ENCODE measurements at places on chromosomes 3 and 15.

GRCh38 chr15:47304656-47305055, 412.6 kb upstream of the SEMA6D start:
- no peak for DNase-seq

DNA sequence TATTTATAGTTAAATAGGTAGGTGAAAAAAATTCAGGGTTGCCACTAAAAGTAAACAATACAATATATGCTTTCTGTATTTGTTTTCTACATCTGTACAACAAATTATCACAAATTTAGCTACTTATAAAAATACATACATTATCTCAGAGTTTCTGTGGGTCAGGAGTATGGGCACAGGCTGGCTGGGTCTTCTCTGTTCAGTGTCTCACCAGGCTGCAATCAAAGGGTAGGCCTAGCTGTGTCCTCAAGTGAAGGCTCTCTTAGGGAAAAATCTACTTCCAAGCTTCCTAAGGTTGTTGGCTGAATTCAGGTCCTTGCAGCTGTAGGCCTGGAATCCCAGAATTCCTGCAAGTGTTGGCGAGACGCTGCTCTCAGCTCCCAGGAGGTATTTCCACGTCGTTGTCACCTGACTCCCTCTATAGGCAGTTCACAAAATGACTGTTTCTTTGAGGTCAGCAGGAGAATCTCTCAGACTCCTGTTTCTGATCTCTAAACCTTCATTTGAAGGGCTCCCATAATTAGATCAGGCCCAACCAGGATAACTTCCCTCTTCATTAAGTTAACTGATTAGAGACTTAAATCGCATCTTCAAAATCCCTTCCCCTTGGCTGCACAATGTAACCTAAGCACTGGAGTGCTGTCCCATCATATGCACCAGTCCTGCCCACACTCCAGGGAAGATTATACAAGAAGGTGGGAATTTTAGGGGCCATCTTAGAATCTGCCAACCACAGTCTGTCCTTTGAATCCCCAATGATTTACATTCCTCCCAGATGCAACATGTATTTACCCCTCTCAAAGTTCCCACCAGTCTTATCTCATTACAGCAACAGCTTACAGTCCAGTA, 296.6 kb downstream of the SUCLG2 start:
- no peak for DNase-seq

GRCh38 chr3:188349351-188349901, 195.5 kb downstream of the LPP start:
- DNase-seq, result no peak

- no peak for DNase-seq
Measured at GRCh38 chr15:75651810-75652543, 4.3 kb downstream of the SNX33 start.

- no peak for DNase-seq
Measured at GRCh38 chr3:197730200-197730599, 6.5 kb downstream of the RUBCN start.

DNA sequence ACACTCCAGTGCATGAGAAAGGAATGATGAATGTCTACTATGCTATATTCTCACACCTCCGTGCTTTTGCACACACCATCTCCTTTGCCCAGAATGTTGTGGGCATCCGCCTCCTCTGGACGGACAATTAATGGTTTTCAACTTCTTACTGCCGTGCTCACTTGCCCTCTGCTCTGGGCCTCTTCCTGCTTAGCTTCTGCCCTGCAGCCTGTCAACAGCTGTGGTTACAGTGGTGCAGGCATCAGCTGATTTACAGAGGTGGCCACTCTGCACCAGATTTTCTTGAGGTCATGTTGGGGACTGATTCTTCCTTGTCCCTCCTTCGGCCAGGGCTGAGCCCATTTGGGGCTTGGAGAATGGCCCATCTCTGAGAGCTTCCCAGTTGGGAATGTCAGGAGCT, 56.5 kb upstream of the TMEM115 start:
- no peak for DNase-seq

GRCh38 chr15:90400005-90400758, 12.1 kb downstream of the IQGAP1 start:
- DNase-seq, result no peak

GRCh38 chr3:124854009-124854408, 33.2 kb downstream of the ITGB5 start:
- no peak for DNase-seq

DNA sequence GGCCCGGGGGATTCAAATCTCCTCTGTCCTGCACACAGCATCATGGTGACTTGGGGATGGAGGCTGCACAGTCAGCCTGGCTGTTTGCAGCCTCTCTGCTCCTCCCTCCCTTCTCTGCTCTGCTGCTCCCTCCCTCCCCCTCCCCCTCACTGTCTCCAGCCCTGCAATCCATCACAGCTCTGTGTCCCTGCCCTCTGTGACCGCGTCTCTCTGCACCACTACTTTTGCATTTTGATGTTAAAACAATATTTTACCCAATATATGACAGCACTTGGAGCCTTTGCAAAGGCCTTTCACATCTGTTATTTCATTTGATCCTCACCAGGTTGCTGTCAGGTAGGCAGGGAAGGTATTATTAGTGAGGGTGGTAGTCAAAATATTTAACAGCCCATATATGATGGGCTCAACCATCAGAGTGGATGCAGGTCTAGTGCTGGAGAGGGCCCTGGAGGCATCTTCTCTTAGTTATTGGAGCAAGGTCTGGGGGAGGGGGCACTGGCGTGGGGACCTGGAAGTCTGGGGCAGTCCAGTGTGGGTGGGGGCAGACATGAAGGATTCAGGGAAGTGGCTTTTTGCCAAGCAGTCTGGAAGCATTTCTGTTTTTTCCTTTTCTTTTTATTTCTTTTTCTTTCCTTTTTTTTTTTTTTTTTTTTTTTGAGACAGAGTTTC, 16.3 kb upstream of the VPS8 start:
- DNase-seq, result no peak

- DNase-seq, result no peak
Measured at GRCh38 chr15:33753012-33753411, 215.3 kb upstream of the CHRM5 start.

- no peak for DNase-seq
Measured at GRCh38 chr3:88434001-88434400, 284.2 kb downstream of the C3orf38 start.

DNA sequence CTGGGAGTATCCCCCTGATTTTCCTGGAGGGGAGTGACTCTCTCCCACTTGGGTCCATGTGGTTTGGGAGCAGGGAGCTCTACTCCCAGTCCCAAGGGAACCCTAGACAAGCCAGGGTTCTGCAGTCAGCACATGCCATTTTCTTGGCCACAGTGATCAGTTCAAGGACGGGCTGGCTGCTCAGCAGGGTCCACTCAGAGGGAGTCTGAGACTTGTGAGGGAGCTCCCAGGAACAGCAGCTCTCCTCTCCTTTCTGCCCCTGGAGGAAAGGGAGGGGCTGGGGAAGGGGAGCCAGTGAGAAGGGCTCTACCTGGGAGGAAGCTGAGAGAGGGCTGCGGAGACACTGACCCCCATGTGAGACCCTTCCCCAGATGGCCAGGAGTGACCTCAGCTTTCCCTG, 29.1 kb upstream of the LMCD1 start:
- DNase-seq, result no peak

DNA sequence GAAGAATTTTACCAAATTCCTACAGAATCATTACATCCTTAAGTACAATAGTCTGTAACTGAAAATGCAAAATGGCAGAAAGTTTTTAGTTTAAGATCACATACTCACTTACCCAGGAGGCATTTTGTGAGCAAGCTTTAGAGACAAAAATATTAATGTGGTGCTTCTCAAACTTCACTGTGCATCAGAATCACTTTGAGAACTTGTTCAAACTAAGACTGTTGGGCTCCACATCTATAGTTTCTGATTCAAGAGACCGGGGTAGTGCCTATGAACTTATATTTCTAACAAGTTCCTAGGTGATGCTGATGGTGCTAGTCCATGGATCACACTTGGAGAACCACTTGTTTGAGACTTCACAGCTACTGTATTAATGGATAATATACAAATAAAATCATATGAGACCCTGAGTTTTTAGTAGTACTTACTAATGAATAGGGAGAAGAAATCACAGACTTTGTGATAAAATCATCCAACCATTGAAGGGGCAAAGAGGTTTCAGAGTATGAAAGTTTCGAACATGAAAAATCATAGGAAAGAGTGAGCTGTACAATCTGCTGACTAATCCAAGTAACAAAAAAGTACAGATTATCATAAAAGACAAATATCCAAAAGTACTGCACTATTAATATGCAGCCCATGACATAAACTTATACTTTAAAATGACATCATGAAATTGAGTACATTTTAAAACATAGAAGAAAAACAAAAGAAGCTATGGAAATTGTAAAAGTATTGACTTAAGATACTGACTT, 110.3 kb downstream of the ADAM10 start:
- no peak for DNase-seq

- DNase-seq, result no peak
Measured at GRCh38 chr15:70473581-70474370, 289.6 kb downstream of the UACA start.

DNA sequence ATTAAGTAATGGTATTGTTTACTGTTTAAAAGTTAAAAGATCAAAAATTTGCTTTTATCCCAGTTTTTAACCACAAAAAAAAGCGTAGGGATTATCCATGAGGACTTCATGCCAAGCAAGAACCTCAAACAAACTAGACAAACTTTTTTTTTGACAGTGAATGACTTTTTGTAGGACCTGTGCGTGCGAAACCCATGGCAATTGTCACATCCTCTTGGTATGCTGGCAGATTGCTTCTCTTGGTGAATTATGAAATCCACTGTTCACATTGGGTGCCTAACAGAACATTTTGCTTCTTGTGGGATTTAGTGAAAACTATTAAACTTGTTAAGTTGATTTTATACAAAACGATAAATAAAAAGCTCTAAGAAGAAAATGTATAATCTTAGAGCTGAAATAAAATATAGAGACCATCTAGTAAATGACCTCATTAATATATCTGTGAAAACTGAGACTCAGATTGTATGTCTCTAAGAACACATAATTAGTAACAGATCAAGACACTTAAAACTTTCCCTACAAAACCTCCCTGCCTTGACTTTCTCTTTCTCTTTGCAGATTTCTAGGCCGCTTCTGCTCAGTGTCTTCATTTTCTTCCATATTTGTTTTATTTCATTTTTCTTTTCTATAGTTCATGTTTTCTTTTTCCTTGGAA, 87.3 kb upstream of the CGNL1 start:
- DNase-seq, result no peak

DNA sequence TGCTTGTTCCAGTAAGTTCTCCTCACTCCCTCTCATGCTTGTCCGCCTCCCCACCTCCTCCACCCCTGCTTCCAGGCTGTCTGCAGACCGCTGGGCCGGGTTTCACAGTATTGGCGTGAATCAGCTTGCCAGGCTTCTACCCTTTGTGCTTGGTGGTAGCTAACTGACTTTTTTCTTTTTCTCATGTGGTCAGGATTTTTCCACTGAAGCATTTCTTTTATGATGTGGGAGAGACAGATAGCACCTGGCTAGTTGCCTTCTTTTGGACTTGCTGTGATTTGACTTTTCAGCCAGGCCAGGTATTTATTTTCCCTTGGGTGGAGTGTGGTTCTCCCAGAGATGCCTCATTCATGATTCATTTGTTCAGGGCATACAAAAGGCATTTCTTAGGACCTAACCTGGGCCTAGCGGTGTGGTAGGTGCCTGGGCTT, 60.6 kb downstream of the ST6GAL1 start:
- DNase-seq, result no peak

DNA sequence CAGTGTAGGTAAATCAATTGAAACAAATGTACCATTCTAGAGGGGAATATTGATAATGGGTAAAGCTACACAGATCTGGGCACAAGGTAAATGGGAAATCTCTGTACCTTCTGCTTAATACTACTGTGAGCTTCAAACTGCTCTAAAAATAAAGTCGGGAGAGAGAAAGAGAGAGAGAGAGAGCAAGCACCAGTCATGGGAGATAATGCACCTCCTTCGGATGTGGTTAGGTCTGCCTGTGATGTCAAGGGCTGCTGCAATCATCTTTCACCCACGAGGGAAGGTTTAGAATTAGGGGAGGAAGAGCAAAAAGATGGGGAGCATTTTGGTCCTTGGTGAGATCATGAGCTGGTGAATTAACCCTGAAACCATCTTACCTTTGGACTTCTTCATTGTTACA, 219.1 kb downstream of the ZNF385D start:
- DNase-seq, result no peak

DNA sequence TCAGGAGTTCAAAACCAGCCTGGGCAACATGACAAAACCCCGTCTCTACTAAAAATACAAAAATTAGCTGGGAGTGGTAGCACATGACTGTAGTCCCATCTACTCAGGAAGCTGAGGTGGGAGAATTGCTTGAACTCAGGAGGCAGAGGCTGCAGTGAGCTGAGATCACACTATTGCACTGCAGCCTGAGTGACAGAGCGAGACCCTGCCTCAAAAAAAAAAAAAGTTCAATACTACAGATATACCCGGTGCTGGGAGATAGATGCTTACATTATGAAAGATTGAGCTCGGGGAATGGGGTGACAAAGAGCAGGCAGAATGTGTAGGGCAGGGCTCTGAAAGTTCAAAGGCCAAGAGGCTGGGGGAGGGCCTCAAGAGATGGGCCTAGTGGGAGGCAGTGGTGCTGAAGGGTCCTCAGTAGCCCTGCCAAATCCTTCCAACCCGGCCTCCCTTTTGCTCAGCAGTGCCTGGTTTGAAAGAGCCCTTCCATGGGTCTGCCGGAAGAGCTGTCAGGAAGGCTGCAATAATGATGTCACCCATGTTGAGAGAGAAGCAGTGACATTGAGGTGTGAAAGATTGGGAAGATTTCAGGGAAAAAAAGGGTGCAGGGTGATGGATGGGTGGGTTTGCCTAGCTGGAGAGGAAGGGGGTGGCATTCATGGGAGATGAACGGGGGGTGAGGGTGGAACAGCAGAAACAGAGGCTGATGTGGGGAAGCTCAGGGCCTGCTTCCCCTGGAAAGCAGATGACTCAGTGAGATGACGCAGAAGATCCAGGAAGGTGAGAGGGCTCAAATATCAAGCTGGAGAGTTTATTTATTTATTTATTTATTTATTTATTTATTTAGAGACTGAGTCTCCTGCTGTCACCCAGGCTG, 20.0 kb upstream of the IREB2 start:
- no peak for DNase-seq

DNA sequence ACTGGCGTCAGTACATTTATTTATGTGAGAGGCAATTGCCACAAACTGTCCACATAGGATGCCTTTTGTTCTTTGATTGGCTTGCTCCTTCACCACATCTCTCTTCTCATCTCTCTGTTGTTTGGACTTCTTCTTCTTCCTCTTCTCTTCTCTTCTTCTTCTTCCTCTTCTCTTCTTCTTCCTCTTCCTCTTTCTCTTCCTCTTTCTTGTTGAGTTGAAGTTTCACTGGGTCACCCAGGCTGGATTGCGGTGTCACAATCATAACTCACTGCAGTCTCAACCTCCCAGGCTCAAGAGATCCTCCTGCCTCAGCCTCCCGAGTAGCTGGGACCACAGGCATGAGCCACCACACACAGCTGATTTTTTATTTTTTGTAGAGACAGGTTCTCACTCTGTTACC, 67.7 kb upstream of the GSK3B start:
- DNase-seq, result no peak

Measured in stimulated activated CD8-positive, alpha-beta memory T cell treated with anti-CD3 and anti-CD28 coated beads, Interleukin-4, amount 100 ng/mL, for 4 hours (primary cell).